Sciatic nerve (tissue), 2 donors: ENCODE measurements at places on chromosomes 1 and 21. TPM values are rescaled to one million over a fixed set of nuclear protein-coding genes. Genes with fewer than 3 reads are reported as not detected.

Gene POGZ
- 165 TPM for total RNA-seq

Gene ABCA4
- total RNA-seq: 0.40 TPM

Gene LDLRAD1
- total RNA-seq: not detected

Gene OVAAL
- not detected for total RNA-seq

Gene MFAP2
- total RNA-seq: 17.3 TPM

Gene PKN2
- 56.4 TPM for total RNA-seq

Gene LRRC38
- total RNA-seq: not detected

Gene C1orf115
- 24.3 TPM for total RNA-seq

Gene HES5
- total RNA-seq: 2.1 TPM

Gene LCE1C
- not detected for total RNA-seq

Gene ISG15
- 18.8 TPM for total RNA-seq

DNA sequence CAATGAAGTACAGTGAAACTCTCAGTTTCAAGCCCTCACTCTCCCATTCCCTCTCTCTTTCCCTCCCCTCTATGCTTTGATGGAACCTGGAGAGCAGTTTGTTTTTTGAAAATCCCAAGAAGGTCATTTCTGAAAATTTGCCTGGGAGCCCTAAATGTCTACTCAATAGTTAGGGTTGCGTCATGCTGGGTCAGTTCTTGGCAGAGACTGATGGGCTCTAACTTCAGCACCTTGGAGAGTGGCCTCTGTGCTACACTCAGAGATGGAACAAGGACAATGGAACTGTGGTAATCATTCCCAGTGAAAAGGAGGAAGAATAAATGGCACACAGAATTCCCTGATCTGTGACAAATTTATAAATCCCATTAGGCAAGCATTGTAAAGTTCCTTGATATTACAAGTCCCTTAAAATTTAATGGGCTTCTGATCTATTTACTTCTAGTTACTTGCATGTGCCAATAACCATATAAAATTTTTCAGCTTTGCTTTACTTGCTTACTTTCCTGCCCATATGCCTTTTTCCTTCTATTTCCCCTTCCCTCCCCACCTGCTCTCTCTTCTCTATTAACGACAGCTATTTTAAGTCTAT is 182.9 kb upstream of the KCND3 start:
- peak; percentile 62 for DNase-seq

DNA sequence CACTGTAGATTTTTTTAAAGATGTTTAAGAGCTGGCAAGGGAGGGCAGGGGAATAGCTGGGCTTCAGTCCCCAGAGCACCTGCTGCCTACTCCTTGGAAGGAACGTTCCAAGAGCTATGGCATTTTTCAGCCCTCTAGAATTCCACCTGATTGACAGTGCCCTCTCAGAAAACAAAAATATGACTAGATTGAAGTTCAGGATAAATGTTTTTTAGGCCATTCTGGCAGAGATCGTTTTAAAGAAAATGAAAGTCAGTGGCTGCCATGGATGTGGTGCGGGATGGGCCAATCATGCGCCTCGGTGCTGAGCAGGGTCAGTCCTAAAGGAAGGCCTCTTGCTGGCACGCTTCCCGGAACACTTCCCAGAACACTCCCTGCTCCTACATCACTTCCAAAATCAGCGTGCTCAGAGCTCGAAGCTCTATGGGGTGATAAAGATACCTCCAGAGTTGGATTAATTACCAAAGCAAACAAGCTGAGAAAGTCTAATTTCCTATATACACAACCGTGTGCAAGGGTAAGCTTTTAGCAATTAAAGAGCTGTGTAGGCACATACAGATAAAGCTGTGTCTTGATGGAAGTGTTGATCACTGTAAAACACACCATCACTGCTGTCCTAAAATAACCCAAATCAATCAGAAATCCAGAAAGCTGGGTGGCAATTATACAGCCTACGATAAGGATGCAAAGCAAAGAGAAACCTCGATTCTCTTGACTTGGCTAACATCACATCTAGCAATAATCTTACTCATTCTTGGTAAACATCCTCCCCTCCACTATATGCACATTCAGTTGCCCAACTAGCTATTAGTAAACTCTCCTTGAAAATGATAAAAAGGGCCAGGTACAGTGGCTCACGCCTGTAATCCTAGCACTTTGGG is 34.6 kb downstream of the TGFBR3 start:
- DNase-seq: peak; percentile 96

- DNase-seq: no peak
These were observed 823 bp downstream of the ENAH start for GRCh38 chr1:225651872-225652728.

- DNase-seq: no peak
These were observed 4.1 kb downstream of the EIF2D start for GRCh38 chr1:206608108-206608698.

DNA sequence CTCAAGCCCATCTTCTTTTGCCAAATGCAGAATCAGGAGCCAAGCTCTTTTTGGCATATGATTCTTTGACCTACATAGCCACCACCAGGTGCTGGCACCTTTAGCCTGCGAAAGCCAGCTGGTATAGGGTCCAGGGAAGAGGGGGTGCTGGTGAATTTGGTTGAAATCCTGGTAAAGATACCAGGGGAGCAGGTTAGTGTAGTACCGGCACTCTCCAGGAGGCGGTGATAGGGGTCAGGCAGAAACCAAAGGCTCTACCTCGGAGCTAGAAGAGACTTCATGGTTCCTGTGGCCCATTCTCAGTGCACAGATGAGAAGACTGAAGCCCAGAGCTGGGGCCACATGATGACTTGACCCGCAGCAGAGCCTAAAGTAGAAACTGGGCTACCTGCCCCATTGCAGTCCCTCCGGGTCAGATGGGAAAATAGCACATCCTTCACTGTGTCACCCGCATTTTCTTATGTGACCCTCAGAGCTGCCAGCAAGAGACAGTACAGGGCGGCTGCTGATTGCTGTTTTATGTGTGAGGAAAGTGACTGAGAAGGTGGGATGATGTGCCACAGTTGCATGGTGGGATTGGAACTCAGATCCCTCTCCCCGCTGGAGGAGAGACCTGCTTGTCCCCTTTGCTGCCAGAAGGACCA is 36.0 kb upstream of the IL19 start:
- peak; percentile 78 for DNase-seq

DNA sequence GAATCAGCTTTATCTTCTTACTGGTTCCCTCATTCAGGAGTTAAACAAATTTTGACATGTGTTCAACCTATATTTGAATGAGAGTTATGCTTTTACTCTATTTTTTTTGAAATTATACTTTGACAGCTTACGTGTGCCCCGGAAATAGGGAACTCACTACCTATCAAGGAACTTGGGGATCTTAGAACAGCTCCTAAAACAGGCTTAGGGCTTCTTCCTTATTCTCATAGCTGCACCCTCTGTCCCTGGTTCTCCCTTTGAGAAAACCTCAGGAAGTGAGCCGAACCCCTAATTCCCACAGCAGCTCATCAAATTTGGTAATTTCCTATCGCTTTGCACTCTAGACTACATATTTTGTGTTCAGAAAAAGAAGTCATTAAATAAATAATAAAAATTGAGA is 81.2 kb upstream of the RUNX3 start:
- DNase-seq: no peak

DNA sequence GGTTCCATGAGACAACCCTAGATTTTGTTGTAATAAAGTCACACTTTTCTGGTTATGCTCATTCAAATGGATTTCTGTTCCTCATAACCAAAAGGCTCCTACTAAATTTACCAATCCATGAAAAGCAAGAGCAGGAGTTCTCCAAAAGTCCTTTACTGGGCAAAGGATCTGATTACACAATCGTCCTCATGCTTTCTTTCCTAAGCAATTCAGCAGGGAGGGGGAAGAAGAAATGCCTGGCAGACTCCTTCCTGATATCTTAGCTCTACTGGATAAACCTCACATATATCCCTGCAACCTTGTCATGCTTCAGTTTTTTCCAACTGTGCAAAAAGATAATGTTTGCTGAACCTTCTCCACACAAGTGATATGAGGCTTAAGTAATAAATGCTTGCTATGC is 67.6 kb upstream of the GUCA2B start:
- no peak for DNase-seq

- no peak for DNase-seq
These were observed 7.0 kb upstream of the KCNJ15 start for GRCh38 chr21:38249696-38250278.

GRCh38 chr1:6962996-6963911 is 178.0 kb downstream of the CAMTA1 start:
- peak; percentile 76 for DNase-seq

DNA sequence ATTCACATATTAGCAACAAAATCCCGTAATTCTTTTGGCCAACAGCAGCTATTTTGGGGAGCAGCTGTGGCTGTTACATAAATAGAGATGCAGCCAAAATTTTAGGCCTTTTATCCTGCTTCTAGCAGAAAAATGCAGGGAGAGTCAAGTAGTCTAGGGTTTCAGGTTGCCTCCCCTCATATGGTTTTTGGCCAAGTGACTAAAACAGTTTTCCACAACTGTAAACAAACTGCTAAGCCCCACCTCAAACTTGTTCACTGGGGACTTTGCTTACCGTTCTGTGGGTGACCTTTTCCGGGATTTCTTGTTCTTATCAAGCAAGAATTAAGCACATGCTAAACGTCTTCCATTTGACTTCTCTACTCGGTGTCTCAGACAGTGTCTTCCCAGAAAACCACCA is 133.4 kb downstream of the EDEM3 start:
- no peak for DNase-seq

DNA sequence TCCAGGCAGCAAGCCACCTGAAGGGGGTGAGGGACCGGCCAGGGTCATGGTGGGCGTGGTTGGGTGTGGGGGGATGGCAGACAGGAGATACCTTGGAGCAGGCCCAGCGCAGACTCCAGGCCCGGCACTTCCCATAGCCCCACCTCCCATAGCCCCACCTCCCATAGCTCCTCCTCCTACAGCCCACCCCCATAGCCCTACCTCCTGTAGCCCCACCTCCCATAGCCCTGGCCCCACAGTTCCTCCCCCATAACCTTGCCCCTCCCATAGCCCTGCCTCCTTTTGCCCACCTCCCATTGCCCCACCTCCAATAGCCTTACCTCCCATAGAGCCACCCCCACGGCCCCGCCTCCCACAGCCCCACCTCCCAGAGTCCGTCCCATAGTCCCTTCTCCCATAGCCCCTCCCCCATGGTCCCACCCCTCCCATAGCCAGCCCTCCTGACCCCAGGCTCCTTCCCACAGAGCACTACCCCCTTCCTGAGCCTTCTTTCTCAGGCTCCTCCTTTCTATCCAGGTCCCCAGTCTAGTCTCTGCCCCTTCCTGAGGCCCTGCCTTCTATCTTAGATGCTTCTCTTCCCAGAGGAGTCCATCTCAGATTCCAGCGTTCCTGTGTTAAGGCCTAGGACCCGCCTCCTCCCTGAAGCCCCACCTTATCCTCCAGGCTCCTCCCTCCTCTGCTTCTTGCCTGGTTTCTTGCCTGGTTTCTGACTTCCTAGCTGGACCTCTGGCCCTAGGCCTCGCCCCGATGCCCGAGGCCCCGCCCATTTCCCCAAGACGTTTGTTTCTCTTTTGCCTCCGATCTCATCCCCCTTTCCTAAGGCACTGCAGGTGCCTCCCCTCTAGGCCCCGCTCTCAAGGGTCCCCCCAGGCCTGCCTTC is 46.8 kb downstream of the PTPRU start:
- peak; percentile 84 for DNase-seq

DNA sequence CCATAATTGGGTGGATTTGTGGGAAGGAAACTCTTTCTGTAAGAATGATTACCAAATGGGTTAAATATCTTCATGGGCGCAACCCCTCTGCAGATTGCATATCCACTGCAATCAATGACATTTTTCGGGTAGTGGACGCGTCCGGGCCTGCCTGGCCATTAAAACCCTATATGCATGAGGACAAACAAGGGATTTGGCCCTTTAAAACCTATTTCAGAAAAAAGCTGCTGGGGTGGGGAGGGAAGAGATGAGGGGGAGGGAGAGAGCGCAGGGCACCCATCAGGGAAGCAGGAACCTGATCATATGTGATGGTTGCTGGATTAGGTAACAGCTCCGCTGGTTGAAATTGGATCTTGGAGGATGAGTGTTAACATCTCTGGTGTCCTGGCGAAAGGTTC is 228.8 kb downstream of the PBX1 start:
- no peak for DNase-seq

DNA sequence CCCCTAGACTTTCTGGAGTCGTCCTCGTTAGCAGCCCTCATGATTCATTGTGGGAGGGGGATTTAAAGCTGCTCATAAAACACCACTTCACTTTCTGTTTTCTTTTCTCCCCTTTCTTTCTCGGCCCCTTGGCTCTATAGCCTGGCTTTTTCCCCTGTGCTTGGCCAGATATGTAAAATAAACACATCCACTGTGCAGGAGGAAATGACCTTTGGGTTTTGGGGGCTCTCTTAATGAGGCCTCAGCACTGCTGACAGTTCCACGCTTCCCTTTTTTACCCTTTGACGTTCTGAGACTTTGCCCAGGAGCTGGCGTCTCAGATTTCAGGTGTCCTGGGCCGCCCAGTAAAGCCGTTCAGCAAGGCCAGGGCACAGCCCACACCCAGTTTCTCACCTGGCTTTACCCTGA is 65.7 kb downstream of the RUNX3 start:
- no peak for DNase-seq

DNA sequence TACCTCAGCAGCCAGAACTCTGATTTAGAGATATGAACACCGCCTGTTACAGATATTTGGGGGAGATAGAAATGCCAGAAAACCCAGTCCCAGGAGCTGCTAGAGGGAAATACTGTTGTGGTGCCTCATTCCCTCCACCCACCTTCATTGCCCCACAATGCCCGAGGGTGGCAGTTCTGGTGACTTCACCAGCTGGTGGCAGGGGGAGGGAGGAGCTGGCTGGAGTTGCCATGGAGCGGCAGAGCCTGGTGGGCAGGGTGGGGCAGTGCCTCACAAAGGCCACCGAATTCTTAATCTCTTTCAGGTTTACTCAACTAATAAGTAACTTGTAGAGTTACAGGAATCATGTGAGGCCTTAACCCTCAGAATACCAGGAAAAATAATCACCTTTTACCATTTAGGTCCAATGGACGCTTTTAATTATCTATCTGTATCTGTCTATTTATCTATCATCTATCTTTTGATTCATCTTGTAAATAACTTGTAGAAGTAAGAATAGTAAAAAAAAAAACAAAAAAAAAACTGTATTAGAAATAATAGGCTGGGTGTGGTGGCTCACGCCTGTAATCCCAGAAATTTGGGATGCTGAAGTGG is 11.7 kb upstream of the S100A11 start:
- DNase-seq: peak; percentile 75

DNA sequence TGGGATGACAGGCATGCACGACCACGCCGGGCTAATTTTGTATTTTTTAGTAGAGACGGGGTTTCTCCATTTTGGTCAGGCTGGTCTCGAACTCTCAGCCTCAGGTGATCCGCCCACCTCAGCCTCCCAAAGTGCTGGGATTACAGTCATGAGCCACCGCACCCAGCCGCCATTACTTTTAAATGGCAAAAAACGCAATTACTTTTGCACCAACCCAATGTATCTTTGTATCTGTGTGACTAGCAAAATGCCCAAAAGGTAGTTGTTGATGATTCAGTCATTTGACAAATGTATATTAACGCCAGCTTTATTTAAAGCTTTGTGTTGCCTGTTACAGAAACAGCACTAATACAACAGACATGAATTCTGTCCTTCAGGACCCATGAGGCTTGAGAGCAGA is 216.9 kb upstream of the FMN2 start:
- no peak for DNase-seq

- DNase-seq: no peak
These were observed 4.4 kb upstream of the OSBPL9 start for GRCh38 chr1:51612447-51612961.
